Stimulated activated CD4-positive, alpha-beta T cell treated with anti-CD3 and anti-CD28 coated beads, Interleukin-1b, Interleukin-23, amount 100 ng/mL, for 48 hours (primary cell): ENCODE measurements at places on chromosomes 1 and 21.

DNA sequence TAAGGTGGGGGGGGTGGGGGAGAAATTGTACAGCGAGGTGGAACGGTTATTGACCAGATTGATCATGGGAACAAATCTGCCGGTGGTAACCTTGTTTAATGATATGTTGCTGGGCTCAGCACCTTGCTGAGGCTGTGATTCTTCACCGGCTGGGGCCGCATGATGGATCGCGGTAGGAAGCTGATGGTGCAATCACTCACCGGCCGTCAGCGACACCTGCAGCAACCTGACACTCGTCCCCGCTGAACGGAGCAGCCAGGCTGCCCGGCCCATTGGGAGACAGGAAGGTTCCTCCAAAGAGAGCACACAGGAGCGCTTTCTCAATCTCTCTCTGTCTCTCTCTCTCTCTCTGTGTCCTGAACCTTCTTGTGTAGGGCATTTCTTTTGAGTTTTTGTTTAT is 128.5 kb upstream of the RRP15 start:
- no peak for DNase-seq

- no peak for DNase-seq
These were observed 5.1 kb upstream of the ARHGAP30 start for GRCh38 chr1:161074676-161075368.

DNA sequence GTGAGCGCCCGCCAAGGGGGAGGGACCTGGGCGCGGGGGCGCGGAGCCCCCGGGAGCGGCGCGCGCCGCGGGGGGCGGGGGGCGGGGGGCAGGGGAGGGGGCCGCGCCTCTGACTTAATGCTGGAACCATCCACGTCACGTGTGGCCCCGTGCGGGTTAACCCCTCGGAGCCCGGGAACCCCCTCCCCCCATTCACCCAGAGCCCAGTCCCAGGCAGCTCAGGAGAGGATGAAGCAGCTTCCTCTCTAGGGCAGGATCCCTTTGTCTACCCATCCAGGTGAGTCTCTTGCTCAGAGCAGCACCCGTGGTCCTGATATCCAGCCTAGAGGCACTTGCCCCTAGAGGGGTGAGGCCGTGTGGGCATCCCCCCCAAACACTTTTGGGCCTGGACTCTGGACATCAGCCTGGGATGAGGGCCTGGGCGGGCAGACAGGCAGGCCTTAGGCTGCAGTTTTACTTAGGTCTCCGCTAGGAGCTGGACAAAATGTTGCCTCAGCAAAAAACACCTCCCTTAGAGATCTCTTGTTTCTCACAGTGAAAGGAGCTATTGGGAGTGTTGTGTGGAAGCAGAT is at the start of gene ALX3:
ALX3 (minus strand) TSS at position 2 of the 572 bp plus-strand sequence. CDS start 60 bp downstream, outside the sequence.
- no peak for DNase-seq

GRCh38 chr1:111221633-111222291 is 5.8 kb upstream of the CHI3L2 start:
- peak; percentile 67 for DNase-seq

DNA sequence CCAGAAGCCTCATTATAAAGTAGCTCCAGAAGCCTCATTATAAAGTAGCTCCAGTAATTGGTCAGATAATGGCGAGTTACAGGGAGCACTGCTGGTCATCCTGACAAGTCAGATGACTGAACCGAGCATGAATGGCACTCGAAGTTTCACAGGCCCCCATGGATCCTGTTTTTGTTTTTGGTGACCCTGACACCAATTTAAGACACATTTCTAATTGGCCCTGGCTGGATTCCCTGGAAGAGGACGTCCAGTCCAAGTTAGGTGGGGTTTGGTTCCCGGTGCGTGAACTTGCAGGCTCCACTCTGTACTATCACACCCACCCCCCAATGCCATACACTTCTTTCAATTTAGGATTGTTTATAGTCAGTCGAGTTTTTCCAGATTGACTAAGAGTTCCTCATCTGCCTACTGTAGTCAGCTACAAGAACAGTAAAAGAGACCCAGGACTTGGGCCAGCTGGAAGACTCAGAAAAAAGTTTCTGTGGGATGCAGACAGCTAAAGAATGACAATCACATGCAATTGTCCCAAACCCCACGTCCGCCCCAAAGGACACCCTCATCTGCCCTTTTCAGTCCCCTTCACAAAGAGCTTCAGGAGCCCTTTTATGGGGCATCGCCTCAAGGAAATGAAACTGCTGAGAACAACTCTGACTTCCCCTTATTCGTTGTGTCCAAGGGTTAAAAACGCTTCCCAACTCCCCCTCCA is 2.7 kb downstream of the DHRS3 start:
- DNase-seq = no peak

- DNase-seq = no peak
These were observed 581.1 kb downstream of the KCNT2 start for GRCh38 chr1:196027127-196027526.

GRCh38 chr21:38769191-38769780 is 36.4 kb upstream of the ETS2 start:
- peak; percentile 20 for DNase-seq

GRCh38 chr1:116694524-116694923 is 27.0 kb upstream of the IGSF3 start:
- no peak for DNase-seq

DNA sequence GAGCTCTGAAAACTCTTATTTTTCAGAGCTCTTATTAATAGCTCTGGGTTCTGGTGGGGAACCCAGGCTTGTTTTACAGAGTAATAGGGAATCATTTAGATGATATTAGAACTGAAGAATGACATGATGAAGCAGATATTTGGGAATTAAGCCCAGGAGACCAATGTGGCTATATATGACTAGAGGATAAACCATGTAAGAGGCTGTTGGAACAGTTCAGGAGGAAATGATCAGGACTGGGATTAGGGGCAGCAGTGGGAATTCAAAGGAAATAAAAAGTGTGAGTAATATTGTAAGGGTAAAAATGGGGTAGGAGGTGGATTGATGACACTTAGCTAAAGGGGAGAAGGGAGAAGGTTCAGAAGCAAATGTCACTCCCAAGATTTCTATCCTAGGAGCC is 58.6 kb downstream of the GIPC2 start:
- no peak for DNase-seq

GRCh38 chr1:217078078-217078690 is 355.0 kb upstream of the ESRRG start:
- no peak for DNase-seq

- DNase-seq = no peak
These were observed 153.4 kb downstream of the SDCCAG8 start for GRCh38 chr1:243409284-243409683.

DNA sequence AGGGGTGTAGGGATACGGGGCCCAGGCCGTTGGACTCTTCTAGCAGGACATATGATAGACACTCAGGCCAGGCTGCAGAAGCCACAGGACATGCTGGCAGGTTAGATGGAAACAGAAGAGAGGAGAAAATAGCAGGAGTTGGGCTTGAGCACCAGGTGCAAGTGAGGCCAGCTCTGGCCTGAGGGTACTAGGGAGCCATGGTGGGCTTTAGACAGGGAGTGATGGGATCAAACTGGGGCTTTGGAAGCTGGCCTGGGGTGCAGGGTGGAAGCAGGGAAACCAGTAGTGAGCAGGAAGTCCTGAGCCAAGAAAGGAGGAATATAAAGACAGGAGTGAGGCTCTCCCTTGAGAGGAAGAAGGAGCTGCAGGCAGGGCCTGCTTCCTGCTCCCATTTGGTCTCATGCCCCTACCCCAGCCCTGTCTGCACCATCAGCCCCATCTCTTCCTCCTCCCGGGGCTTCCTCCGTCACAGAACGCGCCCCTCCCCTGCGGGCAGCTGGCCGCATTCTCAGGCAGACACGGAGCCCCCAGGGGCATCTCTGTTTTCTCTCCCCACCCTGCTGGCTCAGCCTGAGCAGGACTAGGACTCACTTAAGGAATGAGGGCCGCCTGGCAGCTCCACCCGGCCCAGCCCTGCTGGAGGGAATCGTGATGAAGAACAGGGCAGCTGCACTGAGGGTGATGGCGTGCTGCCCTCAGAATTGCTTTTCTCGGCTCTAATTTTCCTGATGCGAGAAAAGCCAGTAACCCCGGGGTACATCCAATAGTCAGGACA is 165.5 kb upstream of the TMEM51 start:
- no peak for DNase-seq

DNA sequence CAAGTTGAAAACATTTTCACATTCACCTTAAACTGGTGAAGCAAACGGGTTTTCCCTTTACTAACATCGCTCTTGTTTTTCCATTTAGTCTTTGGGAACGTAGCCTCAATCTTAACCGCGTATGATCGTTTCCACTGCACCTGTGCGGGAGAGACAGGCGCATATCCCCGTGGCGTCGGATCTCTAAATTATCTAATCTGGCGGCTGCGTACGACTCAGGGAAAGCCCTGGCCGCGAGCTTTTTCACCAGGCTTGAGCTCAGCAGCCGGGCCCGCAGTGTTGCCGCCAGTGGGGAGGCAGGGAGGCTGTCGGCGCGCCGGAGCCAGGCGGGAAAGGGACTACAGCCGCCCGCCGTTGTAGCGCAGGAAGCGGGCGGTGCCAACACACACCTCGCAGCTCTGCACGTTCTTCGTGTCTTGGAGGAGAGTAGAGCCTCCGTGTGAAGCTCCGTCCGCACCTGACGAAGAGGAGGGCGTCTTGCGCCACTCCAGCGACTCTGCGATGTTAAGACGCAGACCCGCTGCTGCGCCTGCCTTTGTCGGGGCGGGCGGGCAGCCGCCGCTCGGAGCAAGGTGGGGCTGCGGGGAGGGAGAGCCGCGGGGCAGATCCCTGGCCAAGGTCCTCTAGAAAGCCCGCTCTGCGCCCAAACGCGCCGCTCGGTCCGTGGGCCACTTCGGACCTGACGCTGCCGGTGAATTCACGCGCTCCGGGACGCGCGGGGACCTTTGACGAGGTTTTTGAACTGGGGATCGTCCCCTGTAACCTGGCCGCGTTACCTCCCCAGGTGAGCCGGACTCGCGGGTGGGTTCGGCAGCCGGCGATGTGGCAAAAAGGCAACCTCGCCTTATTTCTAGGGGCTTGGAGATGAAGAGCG is 18.5 kb upstream of the TBX15 start:
- DNase-seq = no peak

- DNase-seq = no peak
These were observed 206.8 kb upstream of the ESRRG start for GRCh38 chr1:216929870-216930582.

GRCh38 chr1:6124341-6124740 is 55.8 kb downstream of the CHD5 start:
- DNase-seq = no peak

DNA sequence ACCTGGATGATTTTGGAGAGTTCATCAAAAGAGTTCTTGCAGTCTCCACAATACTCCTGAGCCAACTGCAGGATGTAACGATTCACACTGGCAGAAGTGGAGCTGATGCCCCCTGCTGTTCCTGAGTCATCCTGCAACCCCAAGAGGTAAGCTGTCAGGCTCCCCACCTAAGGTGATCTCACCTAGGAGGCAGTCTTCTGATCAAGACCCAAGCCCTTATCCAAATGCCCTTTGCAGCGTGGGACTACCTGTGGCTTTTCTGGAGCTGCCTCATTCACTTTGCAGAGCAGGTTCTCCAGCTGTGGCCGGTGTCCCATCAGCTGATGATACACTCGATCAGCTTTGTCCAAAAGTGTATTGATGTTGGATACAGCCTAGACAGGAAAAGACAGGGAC is 96.4 kb downstream of the UBR4 start:
- DNase-seq = peak; percentile 23

DNA sequence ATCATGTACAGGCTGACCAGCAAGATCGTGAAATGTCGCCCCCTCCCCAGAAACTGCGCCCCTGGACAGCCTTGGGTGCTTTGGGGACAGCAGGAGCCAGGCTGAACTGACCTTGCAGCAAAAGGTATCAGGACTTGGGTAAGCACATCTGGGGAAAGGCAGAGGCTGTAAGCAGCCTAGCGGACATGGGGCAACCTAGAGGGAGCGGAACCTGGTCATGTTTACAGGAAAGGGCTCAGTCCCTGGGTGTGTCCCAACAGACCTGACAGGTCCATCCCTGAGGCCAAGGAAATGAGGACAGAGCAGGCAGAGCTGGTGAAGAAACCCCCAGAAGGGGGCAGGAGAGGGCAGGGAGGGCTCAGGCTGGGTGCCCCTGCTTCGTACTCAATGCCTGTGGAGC is 3.1 kb upstream of the S100A8 start:
- DNase-seq = no peak

- DNase-seq = no peak
These were observed 116.3 kb downstream of the ADSS2 start for GRCh38 chr1:244335456-244335855.

- no peak for DNase-seq
These were observed 73.8 kb upstream of the TMPRSS2 start for GRCh38 chr21:41581592-41582228.

DNA sequence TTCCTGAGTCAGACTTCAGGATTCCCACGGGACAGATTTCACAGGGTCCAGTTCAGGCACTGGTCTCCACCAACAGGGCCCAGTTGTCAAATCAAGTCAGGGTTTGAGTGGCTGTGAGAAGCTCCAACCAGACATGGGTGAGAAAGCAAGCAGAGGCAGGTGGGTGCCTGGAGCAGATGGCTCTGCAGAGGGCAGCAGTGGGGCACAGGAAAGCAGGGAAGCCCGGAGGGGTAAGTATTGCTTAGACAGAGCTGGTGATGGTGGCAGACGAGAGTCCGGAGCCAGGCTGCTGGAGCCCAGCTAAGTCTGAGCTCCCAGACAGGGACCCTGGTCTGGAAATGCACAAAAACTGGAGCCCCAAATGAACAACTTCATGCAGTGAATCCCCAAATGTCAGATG is 40.4 kb downstream of the RIMS3 start:
- peak; percentile 31 for DNase-seq

GRCh38 chr1:41768583-41768982 is 150.1 kb downstream of the HIVEP3 start:
- DNase-seq = no peak
